ENCODE measurements at places on chromosomes 11 and 22.

GRCh38 chr11:91433284-91434010 lies 791.2 kb upstream of the FAT3 start:
- DNase-seq: no peak

DNA sequence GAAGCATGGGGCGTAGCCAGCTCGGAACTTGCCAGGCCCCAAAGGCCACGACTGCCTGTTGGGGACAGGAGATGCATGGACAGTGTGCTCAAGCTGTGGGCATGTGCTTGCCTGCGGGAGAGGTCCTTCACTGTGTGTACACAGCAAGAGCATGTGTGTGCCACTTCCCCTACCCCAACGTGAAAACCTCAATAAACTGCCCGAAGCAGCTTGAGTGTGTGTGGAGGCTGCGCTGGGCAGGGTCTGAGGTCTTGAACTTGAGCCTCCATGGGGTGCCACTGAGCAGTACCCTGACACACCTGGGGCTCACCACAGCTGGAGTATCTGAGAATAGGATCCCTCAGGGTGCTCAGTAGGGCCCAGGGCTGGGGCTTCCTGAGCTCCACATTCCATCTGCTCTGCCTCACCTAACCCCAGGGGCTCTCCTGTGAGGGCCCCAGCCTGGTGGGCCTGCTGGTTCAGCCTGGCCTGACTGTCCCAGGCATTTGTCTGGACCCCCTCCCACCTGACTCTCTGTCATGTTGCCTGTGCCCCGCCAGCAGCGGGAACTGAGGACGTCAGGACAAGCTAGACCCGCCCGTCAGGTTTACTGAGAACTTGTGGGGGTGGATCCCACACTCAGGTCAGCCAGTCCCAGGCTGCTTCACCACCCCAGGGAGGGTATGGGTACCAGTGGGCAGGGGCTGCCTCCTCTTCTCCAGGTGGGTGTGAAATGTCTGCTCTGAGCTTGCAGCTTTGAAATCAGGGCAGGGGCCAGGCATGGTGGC lies 3.2 kb downstream of the RASSF7 start:
- no peak for DNase-seq

GRCh38 chr11:67611704-67612587 lies 5.2 kb downstream of the NDUFV1 start:
- DNase-seq: no peak

GRCh38 chr22:43723816-43724215 lies 88.3 kb downstream of the EFCAB6 start:
- no peak for DNase-seq
